Hematopoietic multipotent progenitor cell treated with erythropoietin and hydrocortisone succinate and interleukin-3 and kit ligand, for 15 days (in vitro differentiated cells): ENCODE measurements at places on chromosomes 1 and 21.

GRCh38 chr21:31151156-31152045 is 113.1 kb upstream of the KRTAP19-8 start:
- DNase-seq: no peak

- no peak for DNase-seq
Measured at GRCh38 chr1:119340861-119341261, 27.7 kb upstream of the HAO2 start.

DNA sequence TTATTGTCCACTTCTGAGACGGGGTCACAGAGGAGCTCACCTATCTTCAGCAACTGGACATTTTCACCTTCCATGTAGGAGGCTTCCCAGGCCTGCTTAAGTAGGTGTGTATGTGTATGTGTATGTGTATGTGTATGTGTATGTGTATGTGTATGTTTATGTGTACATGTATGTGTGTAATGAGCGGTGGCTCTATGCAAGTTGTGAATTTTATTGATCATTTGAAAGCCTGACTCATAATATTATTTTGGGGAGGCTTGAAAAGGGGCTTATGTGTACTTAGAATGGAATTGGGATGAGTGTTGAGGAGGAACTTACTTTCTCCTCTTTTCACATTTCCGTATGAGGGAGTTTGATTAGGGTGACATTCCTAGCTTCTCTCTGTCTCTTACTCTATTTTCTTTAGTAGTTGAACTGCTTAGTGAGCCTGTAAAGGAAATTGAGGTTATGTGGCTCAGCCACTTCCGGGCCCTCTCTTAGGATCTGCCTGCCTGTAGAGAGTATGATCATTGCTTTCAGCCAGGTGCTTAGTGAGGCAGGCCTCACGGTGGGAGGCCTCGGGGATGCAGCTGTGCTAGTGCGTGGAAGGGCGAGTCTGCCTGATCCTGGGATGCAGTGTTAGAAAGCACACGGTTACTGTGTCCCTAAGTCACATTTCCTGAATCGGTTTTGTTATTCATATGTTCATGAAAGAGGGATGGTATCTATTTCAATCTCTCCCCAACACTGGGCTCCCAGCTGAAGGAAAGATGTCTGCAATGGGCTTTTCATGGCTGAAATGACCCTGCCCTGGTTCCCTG is 61.0 kb downstream of the IER5 start:
- no peak for DNase-seq

DNA sequence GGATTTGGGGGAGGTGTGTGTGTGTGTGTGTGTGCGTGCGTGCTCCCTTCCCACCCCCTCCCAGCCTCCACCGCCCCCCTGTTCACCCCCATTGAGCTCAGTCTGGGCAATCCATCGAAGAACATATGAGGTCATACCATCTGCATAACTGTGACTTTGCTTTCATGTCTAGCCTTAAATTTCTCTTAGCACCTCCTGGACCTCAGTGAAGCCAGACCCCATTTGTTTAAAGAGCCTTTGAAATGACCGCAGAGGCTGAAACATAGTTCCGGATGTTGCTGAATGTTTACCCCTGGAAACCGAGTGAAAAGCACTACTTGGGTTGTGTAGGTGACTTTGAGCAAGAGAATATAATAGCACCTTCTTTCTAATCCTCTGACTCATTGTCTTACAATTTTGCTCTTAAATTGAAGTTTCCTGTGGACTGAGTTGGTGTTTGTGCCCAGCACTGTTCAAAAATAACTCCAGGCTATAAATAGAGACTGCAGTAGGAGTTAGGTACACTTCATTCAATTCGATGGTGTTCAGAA is 75.4 kb downstream of the UBE4B start:
- DNase-seq: no peak

- DNase-seq: no peak
Measured at GRCh38 chr1:107804134-107804533, 160.8 kb downstream of the VAV3 start.

DNA sequence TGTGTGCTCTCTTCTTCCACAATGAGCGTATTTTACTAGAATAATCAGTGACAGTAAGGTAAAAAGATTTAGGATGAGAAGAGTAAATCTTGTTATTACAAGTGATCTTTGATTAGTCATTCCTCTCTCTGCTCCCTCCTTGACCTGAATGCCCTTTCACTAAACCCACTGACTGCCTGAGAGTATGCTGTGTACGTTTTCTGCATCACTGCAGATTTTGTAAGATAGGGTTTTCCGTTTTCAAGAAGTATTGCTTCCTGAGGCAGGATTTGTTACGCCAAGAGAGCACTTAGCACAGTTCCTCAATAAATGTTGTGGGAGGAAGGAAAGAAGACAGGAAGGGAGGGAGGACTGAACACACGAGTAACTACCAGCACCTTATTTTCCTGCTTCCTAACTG is 7.7 kb upstream of the LAMB3 start:
- no peak for DNase-seq

GRCh38 chr1:178530037-178530402 is 17.1 kb downstream of the TEX35 start:
- no peak for DNase-seq

- DNase-seq: no peak
Measured at GRCh38 chr1:103348136-103348535, 177.4 kb upstream of the RNPC3 start.

DNA sequence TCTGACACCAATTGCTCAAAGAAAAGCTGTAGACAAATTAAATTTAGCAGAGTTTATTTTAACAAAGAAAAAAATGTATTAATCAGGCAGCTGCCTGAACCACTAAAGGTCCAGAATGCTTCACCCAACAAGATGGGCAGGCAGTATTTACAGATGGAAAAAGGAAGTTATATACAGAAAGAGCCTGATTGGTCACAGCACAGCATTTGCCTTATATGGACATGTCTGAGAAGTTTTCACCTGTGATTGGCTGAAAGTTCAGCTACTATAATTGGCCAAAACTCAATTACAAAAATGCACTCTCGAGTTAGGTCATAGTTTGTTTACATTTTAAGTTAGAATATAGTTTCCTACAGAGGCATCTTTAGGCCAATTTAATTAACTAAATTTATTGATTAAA is 15.1 kb upstream of the FMO1 start:
- no peak for DNase-seq

GRCh38 chr1:234907208-234907939 is 221.3 kb downstream of the TOMM20 start:
- no peak for DNase-seq

DNA sequence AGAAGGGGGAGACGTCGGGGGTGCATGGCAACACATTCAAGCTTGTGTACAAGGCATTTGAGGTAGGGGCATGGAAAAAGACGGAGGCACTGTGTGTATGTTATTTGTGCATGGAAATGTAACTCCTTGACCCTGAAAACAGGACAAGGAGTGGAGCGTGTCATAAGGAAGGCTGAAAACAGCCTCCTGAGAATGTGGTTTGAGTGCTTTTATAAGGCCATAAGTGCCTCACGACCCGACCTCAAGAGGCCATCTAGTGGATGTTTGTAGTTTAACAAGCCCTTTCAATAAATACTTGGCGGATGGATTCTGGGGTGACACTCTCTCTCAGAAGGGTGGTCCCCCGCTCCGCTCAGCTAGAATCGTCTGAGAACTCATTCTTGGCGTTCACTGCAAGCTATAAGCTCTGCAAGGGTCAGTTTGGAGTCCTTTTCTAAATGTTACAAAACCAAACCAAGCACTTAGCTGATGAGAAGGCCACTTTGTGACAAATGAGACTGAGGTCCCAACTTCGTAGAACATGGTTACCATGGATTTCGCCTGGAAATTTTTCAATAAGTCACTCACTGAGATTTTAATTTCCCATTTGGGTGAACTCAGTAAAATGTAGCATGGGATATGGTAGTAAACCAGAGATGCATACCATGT is 38.8 kb upstream of the CLCA4 start:
- no peak for DNase-seq

GRCh38 chr1:12081648-12082396 is 18.7 kb downstream of the TNFRSF8 start:
- DNase-seq: no peak

DNA sequence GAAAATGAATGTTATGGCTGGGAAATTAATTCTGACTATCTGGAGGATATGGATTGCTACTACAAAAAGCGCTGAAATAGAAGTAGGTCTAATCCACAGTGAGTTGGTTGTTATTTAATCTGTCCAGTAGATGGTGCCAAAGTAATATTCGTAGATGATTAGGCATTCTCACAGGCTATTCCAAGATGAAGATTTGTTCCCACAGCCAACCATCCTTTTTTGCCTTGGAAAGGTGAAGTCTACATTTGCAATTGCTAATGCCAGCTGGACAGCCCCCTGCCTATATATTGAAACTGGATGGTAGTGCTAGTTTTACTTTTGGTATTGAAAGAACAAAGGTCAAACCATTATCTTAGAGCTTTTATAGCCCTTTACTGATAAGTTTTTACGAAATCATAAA is 43.8 kb downstream of the RBM11 start:
- peak; percentile 74 for DNase-seq

DNA sequence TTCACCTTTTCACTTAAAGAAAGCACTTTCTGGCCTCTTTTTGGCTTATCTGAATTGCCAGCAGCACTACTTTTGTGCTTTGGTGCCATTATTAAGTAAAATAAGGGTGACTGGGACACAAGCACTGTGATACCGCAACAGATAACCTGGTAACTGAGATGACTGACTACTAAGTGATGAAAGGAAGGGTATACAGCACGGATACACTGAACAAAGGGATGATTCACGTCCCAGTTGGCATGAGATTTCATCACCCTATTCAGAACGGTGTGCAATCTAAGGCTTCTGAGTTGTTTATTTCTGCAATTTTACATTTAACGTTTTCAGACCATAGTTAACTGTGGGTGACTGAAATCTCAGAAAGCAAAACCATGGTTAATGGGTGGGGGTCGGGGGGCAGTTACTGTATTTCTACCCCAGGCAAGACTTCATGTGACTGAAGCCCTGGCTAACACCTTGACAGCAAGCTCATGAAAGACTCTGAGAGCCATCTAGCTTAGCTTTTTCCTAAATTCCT is 102.8 kb downstream of the CLIC6 start:
- no peak for DNase-seq

DNA sequence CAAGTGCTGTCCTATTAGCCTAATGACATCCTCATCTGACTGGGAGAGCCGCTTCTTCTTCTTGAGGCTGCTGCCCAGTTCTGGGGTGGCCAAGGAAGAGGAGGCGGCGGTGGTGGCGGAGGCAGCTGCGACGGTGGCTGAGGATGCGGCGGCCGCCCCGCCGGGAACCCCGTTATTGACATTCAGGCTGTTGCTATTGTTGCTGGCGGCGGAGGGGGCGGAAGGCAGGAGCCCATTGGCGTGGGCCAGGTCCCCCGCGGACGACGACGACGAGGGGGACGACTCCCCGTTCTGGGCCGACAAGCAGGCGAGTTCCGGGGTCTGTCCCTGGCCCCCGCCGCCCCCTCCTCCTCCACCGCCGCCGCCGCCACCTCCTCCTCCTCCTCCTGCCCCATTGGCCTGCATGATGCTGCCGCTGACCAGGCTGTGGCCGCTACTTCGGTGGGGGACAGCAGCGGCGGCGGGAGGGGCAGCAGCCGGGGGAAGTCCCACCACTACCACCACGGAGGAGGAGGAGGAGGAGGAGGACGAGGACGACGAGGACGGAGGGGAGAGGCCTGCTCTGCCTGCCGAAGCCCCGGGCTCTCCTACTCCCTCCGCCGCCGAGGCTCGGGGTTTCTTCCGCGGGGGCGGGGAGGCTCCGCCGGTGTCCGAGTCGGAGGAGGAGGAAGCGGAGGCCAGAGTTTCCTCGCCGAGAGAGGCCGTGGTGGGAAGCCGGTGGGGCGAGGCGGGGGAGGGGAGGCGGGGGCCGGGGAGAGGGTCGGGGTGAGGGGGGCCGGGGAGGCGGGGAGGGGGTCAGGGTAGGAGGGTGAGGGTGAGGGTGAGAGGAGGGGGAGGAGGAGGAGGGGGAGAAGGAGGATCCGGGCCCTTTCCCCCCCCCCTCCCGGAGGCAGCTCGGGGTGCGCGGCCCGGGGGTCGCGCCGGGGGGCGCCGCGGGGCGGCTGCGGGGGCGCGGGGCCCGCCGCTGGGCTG is 610 bp downstream of the WDR26 start:
- DNase-seq: peak; percentile 41

GRCh38 chr1:19786988-19787423 is 12.7 kb downstream of the TMCO4 start:
- no peak for DNase-seq

- DNase-seq: no peak
Measured at GRCh38 chr1:43049481-43049880, 90.8 kb upstream of the SLC2A1 start.

DNA sequence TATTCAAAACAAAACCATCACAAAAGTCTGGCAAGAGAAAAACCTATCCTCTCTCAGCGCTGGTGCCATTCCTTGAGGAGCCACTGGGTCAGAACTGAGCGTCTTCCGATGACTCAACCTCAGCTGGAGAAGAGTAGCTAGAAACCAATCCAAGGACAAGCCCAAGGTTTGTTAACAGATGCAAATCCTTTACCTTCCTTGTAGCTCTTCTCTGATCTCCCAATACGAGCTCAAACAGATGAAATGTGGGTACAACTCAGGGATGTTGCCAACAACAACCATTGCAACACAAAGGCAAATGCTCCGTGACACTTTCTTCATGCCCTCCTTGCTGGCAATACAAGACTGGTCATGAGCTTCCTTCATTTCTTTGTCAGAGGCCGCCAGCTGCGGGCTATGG is 337.1 kb downstream of the SIPA1L2 start:
- DNase-seq: no peak

DNA sequence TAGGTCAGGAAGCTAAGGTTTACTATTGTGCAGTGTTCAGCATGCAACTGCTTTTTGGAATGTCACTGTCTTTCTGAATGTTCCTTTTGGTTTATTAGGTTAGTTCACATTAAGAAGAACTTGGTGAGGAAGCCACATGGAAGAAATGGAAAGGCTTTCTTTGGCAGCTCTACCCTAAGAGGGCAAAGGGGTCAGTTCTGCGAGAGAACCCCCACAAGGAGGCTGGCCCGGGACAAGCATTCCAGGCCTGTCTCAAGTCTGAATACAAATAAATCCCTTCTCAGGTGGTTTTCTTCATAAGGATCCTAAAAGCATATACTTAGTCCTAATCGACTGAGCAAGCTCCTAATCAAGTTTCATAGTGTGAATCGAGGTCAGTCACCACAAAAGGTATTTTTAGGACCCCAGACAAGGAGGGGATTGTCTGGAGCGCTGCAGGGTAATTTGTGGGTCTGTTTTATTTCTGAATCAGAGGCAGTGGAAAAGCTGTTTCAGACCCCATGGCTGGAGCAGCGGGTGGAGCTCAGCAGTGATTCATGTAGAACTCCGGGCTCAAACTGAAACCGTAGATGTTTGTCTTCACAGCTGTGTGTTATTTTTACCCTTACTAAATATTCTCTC is 63.3 kb downstream of the ERG start:
- no peak for DNase-seq

DNA sequence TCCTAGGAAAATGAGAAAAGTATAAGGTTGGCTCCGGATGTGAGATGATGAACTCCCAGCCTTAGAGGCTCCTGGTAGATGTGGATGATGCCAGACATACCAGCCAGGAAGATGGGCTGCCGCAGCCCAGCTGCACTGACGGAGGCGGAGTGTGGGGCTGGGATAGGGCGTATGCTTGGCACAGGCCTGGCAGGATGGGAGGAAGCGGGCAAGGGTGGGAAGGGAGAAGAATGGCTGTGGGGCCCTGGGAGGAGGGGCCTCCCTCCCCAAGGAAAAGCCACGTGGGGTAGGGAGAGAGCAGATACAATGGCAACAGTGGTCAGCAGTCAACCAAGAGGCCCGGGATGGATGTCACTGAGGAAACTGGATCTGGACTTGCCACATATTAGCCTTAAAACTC is 41.3 kb upstream of the KIF21B start:
- no peak for DNase-seq
